ENCODE measurements at places on chromosomes 5 and 9.

- DNase-seq: no peak
Measured at GRCh38 chr9:136527721-136528710, 17.8 kb downstream of the NOTCH1 start.

DNA sequence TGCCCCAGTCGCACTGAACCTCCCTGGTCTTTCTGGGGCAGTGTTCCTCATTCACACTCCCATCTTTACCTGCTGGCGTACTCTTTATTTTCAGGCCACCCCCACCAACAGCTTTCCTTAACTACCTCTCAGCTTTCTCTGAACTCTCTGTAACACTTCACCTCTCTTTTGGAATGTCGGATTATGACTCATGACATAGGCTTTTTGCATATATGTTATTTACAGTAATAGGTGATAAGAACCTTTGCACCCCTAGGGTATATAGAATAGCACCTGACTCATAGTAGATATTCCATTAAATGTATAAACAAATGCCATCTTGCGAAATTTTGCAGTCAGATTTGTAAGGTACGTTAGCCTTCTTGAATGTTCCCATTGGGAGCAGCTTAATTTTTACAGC lies 52.9 kb upstream of the MIER3 start:
- no peak for DNase-seq

DNA sequence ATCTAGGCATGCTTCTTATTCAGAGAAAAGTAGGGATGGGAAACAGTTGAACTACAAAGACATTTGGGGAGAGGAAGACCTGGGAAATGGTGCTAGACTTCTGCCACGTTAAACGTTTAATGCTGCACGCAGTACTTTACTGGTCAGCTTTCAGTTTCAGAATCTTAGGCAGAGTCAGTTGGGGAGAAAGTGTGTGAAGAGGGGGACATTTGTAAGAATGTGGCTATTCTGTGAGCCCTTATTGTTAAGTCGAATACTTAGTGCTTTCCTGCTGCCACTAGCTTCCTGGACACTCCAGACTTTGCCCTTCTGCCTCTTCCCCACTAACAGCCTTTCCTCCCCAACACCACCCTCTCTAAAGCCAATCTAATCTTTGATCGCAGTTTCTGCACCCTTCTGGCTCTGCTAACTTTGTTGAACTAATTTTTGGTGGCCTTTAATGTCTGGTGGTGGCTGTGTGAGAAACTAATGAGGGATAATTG lies 6.1 kb downstream of the CYSTM1 start:
- no peak for DNase-seq

DNA sequence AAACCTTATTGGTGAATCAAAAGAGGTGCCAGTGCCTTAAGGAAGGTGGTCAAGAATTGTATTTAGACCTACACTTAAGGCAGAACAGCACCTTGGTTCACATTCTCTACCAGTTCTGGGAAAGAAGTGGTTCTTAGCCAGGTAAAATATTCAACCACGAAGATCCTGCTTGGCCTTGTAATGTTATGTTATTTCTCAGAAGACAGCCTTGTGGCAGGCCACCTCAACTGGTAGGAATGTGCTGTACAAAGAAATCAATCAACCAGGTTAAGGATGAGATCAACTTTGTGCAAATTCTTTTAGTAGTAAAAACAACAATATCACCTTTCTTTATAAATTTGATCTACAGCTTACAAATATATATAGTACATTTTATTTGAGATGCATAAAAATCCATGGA lies 246.8 kb downstream of the ARRDC3 start:
- no peak for DNase-seq

- DNase-seq: no peak
Measured at GRCh38 chr9:12773562-12773961, 1.3 kb upstream of the LURAP1L start.

DNA sequence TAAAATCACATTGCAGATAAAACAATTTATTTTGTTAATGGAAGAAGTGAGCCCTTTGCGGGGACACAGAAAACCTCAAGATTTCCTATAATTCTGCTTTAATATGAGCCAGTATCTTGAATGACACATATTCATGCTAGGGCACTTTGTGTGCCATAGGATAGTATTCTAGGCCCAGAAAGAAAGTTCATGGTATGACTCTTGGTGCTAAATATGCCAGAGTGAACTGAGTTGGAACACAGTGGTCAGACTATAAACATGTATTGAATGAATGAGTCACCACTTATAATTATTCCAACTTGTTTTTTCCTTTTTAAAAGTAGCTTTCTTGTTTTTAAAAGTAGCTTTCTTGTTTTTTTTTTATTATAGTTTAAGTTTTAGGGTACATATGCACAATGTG lies 46.0 kb downstream of the ADAMTS19 start:
- no peak for DNase-seq

- DNase-seq: no peak
Measured at GRCh38 chr9:109875495-109876129, 95.6 kb downstream of the PALM2AKAP2 start.

GRCh38 chr9:34171753-34172535 lies 6.9 kb upstream of the UBAP1 start:
- no peak for DNase-seq

DNA sequence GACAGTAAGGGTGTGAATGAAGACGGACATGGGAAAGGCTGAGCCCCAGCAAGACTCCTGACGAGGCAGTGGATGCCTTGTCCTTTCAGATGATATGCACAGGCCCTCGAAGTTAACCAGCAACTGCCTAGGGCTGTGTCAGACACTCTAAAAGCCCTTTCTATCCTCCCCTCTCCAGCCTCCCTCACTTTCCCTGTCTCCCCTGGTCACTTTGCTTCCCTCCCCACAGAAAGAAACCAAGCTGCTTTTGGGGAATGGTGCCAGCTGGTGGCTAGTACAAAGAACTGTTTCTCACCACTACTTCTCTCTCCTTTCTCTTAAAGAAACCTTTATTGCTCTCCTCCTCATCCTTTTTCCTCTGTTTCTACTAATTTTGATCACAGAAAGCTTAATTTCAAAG lies 21.4 kb downstream of the LHFPL2 start:
- no peak for DNase-seq

DNA sequence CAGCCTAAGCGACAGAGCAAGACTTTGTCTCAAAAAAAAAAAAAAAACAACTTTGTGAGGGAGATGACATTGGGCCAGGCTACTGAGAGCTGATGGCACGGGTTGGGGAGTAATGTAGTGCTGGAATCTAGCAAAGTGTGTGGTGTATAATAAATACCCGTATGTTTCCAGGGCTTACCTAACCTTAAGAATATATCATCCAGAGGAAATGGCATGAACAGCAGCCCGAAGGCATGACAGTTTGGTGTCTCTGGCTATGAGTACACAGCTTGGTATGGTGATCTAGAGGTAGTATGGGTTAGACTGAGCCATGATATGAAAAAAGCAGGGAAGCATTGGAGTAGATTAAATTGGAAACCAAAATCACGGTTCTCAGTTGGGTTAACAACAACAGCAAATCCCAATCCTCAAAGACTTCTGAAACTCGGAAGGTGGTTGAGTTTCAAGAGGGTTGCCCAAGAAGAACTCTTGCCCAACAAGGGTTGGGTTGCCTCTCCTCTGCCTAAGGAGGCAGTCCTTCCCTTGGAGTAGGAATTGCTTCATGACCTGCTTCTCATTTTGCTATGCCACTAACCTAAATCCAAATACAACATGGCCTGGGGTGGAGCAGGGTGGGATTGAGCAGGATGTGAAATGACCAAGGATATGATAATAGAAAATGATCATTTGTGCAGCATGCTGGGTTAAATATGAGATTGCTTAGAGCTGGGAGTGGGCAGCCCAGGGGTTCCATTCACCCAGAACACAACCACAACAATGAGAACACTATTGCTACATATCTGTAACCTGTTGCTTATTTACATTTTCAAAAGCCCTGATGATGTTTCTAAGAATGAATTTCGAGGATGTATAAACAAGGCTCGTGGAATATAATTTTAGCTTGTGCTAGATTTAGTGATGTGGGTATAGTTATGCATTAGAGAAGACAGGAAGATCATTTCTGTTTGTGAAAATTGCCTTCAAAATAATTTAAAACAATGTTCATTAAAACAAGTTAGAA lies 64.6 kb upstream of the ZFR start:
- no peak for DNase-seq

- no peak for DNase-seq
Measured at GRCh38 chr9:131649646-131650045, 90.2 kb downstream of the RAPGEF1 start.

- DNase-seq: peak; percentile 79
Measured at GRCh38 chr9:81686614-81687520, 2.5 kb downstream of the TLE1 start.

- no peak for DNase-seq
Measured at GRCh38 chr5:154570572-154571324, 92.7 kb upstream of the HAND1 start.

GRCh38 chr9:122904823-122905710 lies at the start of gene RC3H2:
TSS of gene RC3H2 (minus strand) at chr9:122905359. CDS start at chr9:122897509, 7,850 bp downstream.
- peak; percentile 98 for DNase-seq

GRCh38 chr9:22483528-22484070 lies 37.0 kb downstream of the DMRTA1 start:
- DNase-seq: no peak

GRCh38 chr9:89725271-89725670 lies 120.5 kb downstream of the GADD45G start:
- no peak for DNase-seq

DNA sequence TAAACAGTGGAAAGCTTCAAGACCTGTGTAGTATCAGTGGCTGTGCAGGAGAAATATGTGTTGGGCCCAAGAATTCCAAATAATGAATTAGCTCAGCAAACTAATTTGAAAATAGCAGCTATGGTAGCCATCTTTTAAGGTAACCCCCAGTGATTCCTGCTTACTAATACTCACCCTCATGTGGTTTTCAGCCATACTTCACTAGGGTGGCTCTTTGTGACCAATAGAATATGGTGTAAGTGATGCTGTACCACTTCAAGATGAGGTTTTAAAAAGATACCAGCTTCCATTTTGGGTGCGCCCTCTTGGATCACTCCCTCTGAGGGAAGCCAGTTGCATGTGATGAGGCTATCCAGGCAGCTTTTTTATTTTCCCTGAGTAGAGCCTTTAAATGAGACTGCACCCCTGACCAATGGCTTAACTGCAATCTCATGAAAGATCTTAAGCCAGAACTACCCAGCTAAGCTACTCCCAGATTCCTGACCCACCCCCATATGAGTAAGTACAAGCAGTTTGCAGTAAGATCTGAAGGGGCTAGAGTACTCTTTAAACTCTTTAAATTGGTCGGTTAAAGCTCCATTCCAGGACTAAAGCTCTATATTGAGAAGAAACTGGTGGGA lies 58.3 kb downstream of the UHRF2 start:
- no peak for DNase-seq

DNA sequence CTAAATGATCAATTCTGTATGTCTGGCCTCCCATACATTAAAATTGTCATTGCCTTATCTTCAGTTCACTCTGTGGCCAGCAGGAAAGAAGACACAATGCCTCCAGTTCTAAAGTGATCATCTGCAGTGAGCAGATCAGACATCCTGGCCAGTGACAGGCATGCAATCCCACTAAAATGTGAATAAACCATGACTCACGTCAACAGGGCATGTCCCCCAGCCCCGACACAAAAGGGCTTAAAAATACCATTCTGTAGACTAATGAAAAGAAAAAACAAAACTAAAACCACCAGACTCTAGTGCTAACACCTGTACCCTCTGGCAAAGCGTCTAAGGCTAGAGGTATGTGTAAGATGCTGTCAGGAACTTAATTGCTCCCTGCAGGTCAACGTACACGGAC lies 38.5 kb downstream of the DDX31 start:
- DNase-seq: no peak

DNA sequence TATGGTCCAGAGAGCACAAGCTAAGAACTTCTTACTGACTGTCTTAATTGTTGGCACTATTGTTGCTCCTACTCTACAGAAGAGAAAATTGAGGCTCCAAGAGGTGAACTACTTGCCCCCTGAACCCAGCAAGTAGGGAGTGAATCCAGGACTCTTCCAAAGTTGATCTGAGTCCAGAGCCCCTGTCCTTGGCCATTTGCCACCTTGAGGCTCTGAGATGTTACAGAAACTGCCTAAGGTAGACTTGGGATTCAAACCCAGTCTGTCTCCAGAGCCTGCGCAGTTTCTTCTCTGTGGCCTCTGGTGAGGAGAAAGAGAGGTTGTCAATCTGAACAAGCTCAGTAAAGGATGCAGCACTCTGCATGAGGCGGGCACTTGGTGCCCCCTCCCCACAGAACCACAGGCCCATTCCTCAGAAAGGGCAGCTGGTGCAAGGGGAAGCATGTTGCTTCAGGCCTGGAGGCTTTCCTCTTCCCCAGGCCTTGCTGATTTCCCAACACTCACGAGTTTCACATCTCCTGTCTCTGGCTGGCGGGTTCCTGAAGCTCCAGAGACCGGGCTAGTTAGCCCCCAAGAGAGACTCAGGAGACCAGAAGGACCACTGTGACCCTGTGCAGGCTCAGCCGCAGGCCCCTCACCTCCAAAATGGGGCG lies 2.9 kb upstream of the LCP2 start:
- DNase-seq: no peak

DNA sequence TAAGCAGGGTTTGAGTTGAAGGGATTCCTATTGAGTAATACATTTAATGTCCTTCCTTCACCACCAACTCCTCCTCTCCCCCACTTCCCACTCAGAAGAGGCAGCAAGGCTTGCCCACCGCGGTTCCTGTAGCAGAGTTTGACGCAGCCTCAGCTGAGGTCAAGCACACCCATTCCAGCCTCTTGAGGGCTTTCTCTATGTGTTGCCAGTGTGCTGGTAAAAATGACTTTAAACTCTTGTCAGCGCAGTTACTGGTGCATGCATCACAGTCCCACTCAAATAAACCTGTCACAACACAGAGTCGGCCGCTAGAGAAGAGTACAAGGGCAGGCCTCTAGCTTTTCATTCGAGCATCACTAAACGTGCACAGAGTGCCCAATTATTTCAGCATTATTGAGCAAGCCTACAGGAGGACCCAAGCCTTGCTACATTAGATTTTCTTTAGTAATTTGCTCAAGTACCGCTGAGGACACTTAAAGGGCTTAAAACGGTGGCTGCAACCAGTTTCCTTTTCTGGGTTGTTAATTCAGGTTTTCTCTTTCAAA lies 79.6 kb downstream of the TLE4 start:
- no peak for DNase-seq

GRCh38 chr5:161382685-161383084 lies 163.8 kb downstream of the GABRB2 start:
- no peak for DNase-seq

GRCh38 chr5:172973931-172974330 lies 9.6 kb upstream of the ATP6V0E1 start:
- DNase-seq: no peak

DNA sequence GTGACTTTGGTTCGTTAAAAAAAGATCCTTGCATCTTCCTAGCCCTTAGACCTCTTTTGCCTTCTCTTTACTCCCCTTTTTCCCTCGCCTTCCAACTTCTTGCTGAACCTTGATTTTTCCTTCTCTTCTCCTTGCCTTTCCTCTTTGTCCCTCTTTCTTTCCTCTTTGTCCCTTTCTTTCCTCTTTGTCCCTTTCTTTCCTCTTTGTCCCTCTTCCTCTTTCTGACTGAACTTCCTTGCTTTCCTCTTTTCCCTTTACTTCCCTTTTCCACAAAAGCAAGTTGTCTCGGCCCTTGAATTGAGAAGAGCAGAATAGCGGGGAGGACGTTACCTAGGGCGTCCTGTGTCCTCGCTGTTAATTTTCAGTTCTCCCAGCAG lies 1.4 kb upstream of the MLLT3 start:
- DNase-seq: no peak

GRCh38 chr5:137146402-137146890 lies 352.7 kb downstream of the SPOCK1 start:
- DNase-seq: no peak

Measured in left ventricle myocardium inferior (tissue), 1 donor.